ENCODE measurements at places on chromosomes 7 and 10. TPM values are rescaled to one million over a fixed set of nuclear protein-coding genes. Genes with fewer than 3 reads are reported as not detected.

DNA sequence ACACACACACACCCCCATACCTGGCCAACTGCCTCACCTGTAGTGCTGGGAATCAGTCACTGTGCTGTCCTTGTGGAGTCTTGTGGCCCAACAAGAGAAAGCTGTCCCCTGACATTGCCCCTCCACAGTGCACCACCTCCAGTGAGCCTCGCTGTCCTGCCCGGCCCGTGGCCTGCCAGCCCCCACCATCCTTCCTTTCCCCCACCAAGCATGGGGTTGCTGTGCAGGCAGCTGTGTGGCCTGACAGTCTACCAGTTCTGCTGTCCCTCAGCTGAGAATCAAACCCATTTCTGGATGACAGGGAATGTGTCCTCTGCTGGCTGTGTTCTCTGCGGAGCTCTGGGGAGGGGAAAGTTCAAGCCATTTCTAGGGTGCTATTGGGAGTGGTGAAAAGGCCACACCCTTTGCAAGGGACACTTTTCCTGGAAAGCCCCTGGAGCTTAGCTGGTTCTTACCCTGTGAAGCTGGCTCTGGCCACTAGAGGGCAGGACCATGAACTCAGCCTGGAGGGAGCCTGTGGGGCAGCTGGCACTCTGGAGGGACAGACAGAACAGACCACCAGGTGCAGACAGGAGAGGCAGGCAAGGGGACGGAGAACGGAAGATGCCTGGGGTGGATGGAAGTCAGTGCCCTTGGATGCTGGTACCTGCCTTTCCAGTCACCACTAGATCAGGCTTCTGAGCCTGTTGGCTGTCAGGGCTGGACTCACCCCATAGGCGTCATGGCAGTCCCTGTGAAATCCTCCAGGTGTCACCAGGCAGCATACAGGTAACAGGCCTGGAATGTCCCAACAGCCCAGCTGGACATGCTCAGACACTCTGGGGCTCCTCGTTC is 10.5 kb upstream of the MTPAP start:
- no peak for DNase-seq

- no peak for DNase-seq
These were observed 959 bp downstream of the PVRIG start for GRCh38 chr7:100220586-100221230.

DNA sequence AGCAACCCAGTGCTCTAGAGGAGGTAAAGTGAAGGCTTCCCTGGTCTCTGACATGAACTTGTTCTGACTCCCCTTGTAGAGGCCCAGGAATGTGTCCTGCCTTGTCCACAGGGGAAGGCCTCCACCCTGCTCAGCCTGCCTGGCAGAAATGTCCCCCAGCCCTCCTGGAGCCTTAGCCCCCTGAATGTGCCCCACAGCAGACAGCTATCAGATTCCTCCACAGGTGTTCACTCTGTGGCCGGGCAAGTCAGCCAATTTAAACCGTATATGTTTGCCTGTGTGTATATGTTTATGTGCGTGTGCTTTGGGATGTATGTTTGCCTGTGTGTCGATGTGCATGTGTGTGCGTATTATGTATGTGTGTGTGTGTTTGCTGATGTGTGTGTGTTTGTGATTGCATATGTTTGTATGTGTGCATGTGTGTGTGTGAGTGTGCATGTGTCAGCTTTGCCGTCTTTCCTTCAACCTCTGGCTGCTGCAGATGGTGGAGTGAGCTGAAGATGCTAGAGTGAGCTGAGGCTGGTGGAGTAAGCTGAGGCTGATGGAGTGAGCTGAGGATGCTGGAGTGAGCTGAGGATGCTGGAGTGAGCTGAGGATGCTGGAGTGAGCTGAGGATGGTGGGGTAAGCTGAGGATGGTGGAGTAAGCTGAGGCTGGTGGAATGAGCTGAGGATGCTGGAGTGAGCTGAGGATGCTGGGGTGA is 68.9 kb upstream of the ANTXRL start:
- DNase-seq = no peak

- no peak for DNase-seq
These were observed 66.2 kb upstream of the ARID5B start for GRCh38 chr10:61835069-61835945.

Gene TBRG4
- 98.3 TPM for total RNA-seq

Measured in type B pancreatic cell (in vitro differentiated cells).